Activated CD8-positive, alpha-beta memory T cell treated with anti-CD3 and anti-CD28 coated beads, Interleukin-2, amount 50 U/mL, for 4 hours (primary cell): ENCODE measurements at places on chromosomes 16 and 17.

GRCh38 chr17:41071606-41072360 lies 6.1 kb upstream of the KRTAP2-4 start:
- DNase-seq: no peak

DNA sequence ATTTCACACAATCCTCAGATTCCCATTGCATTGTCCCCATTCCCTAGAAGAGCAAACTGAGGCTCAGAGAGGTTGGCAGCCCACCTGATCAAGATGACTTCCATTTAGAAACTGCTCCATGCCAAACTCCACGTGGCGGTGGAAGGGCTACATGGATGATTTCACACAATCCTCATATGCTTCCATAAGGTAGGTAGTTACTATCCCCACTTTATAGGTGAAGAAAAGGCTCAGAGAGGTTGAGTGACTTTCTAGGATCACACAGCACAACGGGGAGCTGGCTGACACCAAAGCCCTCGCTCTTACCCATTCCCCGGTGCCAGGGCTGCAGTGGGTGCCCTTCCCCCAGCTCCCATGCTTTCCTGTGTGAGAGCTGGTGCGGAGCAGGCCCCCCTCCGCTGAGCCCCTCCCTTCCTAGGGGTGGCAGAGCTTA lies 9.7 kb upstream of the GINS2 start:
- DNase-seq: no peak

DNA sequence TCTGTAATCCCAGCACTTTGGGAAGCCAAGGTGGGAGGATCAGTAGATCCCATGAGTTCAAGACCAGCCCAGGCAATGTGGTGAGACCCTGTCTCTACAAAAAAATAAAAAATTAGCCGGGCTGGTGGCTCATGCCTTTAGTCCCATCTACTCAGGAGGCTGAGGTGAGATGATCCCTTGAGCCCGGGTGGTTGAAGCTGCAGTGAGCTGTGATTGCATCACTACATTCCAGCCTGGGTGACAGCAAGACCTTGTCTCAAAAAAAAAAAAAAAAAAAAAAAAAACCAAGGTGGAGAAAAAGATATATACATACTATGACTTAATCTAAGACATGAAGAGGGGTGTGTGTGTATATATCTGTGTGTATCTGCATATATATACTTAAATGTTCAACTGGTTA lies 26.7 kb downstream of the BBS2 start:
- DNase-seq: no peak

DNA sequence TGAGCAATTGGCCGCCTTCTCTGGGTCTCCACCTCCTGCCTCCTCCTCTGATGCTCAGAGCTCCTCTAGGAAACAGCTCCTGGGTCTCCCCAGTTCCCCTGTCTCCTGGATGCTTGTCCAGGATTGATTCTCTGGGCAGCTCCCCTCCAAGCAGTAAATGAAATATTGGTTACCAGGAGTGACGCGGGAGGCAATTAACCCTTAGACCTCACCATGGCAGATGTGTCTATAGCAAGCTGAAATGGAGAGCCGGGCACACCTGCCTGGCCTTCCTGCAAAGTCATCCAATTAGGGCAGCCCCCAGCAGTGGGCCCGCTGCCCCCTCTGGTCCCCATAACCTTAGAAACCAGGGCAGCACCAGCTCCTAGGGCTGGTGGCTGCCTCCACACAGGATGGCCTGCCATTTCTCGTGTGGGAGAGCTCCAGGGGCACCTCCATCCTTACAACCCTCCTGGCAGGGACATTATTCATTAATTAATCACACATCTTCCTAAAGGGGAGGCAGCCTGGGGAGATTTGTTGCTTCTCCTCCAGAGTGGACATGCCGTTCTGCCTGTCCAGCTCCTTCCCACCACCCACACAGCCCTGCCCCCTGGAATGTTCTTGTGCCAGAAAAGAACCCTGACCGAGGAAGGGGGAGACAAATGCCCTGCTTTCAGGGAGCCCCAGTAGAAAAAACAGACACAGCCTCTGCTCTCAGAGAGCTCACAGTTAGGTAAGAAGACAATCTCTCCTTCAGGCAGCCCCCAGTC lies 8.3 kb upstream of the KIF18B start:
- no peak for DNase-seq

DNA sequence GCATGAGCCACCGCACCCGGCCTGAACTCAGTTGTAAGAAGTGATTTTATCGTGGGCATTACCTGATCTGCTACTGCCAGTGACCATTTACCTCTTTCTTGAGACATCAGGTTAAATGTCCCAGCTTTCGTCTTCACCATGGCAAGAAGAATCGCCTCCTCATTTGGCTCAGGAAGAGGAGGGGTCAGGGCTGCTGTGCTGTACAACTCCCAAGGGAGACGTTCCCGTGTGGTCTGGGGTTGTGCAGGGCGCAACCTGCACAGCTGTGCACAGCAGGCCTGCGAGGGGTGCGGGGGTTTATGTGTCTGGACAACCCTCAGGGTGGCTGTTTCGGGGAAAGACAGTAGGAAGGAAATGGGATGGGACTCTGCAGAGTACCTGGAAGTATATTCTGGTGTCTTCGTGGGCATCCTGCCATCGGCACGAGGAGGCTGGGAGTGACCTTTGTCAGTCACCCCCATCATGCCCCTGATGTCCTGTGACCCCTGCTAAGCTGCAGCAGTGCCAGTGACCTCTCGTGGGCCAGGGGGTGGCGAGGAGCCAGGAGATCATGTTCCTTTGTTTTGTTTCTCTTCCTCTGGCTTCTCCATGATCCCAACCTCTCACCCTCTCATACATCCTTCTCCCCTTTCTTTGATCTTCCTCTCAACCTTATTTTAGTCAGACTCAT lies 27.3 kb downstream of the CIBAR2 start:
- DNase-seq: no peak

- DNase-seq: no peak
These were observed 300.0 kb downstream of the SNX29 start for GRCh38 chr16:12276576-12276975.

- DNase-seq: no peak
These were observed 89.6 kb downstream of the CDH13 start for GRCh38 chr16:82716361-82716855.

DNA sequence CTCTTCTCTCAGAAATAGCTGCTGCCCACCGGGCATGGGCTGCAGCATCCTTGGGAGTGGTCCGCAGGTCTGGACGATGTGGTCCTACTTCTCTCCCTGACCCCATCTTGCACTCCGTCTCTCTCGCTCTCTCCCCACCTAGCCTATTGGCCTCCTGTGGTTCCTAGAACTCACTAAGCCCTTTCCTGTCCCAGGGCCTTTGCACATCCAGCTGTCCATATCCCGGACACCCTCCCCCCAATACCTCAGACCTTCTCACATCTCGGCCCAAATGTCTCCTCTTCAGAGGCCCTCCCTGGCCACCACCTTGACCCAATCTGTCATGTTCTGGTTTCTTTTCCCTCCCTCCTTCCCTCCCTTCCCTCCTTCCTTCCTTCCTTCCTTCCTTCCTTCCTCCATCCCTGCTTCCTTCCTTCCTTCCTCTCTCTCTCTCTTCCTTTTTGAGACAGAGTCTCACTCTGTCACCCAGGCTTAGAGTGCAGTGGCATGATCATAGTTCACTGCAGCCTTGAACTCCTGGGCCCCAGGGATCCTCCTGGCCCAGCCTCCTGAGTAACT lies 4.5 kb downstream of the SLC4A1 start:
- DNase-seq: no peak

DNA sequence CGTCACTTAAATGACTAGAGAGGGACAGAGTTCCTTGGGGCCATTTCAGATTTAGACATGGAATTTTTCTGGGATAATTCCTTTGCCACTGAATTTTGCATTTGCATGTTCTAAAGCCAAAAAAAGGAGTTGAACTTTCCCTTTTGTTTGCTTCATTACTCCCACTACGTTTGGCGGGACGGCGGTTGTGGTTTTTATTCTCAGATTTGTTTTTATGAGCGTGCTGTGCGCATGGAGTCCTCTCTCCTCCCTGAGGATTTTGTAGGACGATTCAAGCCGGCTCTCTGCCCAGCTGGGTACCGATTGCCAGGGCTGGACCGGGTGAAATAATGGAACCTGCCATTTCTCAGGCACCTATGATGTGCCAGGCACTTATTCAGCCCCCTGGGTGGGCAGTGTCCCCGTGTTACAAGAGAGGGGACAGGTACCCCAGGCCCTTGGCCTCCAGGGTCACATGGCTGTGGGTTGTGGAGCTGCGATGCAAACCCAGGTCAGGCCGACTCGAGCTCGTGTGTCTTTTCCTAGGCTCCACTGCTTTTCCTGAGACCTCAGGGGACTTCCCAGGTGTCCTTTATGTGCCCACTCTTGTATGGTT lies 18.8 kb downstream of the CMIP start:
- DNase-seq: no peak

GRCh38 chr16:85910854-85911247 lies 11.9 kb downstream of the IRF8 start:
- no peak for DNase-seq
